ENCODE measurements at places on chromosomes 1 and 21.

GRCh38 chr1:5298376-5298775, 644.0 kb downstream of the AJAP1 start:
- DNase-seq: no peak

DNA sequence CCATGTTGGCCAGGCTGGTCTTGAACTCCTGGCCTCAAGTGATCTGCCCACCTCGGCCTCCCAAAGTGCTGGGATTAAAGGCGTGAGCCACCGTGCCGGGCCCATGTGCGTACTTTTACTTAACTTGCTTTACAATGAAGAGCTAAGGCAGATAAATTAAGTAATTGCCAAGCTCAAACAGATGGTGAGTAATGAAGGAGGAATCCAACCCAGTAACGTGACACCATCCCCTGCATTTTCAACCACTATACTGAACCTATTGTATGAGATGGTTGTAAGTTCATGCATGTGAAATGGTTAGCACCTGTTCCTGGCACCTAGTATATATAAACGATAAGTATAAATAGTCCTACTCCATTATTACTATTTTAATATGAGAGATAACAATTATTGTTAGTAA, 588.0 kb upstream of the BEND5 start:
- DNase-seq: no peak

DNA sequence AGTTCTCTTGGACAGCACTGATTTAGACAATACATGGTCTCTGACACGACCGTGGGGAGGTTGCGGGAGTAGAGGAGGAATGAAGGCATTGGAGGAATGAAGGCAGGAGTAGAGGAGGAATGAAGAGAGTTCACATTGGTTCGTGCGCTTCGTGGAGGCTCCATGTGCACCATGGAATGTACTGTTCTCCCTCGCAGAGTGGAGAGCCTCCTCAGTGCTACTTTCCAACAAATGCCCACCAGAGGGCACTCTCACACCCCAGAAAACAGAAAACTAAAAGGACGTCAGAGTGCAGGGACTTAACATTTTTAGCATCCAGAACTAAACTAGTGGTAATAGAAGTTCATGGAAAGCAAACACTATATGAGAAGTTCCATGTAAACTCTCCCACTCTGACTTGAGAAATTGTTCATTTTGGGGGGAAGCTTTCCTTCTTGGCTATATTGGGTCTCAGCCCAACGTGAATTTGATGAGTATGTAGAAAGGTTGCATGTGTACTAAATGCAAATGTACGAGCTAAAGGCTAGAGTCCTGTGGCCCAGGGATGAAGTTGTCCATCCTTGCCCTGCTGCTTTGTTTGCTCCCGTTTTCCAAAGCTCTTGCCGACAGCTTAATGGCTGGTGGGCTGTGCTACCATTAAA, 211.6 kb downstream of the LMX1A start:
- peak; percentile 14 for DNase-seq

- no peak for DNase-seq
Observed at GRCh38 chr21:35349376-35350080, 300.4 kb upstream of the RUNX1 start.

DNA sequence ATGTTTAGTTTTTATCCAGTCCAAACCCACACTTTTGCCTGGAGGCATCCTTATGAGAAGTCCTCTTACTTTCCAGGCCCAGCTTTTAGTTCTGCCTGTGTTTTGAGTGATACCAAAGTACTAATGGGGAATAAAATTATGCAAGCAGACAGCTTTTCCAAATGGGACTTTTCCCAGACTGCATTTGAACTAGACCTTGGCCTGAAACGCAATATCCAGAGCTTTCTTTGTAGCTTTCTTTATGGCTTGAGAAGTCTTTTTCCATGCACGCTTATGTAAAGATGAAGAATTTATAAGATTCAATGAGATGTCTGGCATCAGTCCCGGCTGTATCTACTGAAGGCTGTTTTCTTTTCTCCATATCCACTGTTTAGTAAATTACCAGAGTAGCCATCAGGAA, 236.6 kb upstream of the RAB4A start:
- no peak for DNase-seq

DNA sequence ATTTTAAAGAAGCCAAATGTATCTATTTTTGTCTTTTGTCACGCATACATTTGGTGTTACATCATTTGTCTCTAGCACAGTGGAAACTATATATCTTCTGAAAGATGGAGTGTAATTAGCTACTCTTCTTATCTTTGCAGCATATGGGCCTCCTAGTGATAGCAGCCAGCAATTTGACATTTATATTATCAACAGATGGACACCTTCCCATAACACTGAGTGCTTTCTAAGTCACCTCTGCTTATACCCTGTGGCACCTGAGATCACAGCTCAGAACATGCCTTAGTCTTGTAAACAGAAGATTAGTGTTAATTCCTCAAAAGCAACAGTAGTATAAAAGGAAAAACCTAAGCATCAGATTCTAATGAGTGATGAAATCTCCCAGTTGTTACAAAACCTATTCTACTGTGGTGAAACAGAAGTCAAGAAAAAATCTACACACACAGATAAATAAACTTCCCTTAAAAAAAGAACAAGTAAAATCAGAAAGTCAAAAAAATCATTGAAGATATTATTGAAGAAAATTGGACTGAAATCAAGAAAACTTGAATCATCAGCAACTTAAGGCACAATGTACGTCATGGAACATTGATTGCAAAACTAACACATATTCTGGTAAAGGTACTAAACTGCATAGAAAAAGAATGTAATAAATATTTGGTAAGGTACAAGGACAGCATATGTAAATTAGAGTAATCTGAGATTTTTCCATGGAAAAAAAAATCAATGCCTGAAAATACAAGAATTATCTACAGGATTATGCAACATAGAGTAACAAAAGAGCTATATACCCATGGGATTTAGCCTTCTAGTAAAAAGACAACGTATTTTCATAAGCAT, 61.7 kb downstream of the KCNT2 start:
- no peak for DNase-seq

- DNase-seq: no peak
Observed at GRCh38 chr1:169697755-169698154, 13.7 kb downstream of the SELL start.

DNA sequence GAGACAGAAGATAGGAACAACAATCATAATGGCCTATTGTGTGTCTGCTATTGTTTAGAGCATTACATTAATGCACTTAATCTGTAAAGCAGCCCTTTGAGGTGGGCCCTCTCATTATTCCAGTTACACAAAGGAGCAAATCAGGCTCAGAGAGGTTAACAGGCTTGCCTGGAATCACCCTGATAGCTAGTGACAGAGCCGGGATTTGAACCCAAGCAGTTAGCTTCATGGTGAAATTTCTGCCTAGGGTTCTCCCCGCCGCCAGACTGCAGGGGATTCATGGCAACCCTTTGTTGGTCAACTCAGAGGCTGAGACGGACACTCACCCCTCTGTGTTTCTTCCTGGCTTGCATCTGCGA, 7.1 kb downstream of the HEYL start:
- no peak for DNase-seq

- DNase-seq: no peak
Observed at GRCh38 chr1:46486432-46487015, 3.1 kb upstream of the DMBX1 start.

- no peak for DNase-seq
Observed at GRCh38 chr1:10665930-10666850, 130.3 kb downstream of the CASZ1 start.

DNA sequence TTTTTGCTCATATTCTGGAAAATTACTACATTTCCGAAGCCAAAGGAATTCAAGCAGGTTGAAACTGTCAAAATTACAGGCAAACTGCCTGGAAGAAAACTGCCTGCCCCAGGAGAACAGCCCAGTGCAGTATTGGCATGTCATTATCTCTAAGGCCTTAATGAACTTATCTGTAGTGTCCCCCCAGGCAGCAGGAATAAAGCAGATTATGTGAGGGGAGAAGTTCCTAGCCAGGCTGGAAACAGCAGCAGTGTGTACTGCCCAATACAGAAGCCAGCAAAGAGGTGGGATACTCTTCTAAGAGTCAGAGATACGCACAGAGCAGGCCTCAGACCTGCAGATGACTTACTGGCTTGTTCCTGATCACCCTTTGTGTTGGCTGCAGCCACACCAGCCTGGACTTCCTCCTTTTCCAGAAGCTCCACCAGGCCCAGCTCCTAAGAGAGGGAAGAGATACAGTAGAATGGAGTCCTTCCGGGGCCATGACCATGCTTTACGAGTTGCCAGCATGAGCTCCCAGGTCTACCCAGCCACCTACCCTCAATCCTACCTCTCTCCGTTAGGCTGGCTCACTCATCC, 11.7 kb downstream of the IQGAP3 start:
- DNase-seq: no peak

GRCh38 chr21:38809198-38809878, 3.6 kb downstream of the ETS2 start:
- no peak for DNase-seq

GRCh38 chr1:27656157-27656893, 15.7 kb downstream of the IFI6 start:
- DNase-seq: no peak

- no peak for DNase-seq
Observed at GRCh38 chr1:94165843-94166242, 44.9 kb upstream of the ABCA4 start.
